Activated naive CD8-positive, alpha-beta T cell treated with anti-CD3 and anti-CD28 coated beads, Interleukin-2, amount 10 ng/mL, durations not matched to agents 7 days and 5 days (primary cell): ENCODE measurements at places on chromosomes 13 and 19.

DNA sequence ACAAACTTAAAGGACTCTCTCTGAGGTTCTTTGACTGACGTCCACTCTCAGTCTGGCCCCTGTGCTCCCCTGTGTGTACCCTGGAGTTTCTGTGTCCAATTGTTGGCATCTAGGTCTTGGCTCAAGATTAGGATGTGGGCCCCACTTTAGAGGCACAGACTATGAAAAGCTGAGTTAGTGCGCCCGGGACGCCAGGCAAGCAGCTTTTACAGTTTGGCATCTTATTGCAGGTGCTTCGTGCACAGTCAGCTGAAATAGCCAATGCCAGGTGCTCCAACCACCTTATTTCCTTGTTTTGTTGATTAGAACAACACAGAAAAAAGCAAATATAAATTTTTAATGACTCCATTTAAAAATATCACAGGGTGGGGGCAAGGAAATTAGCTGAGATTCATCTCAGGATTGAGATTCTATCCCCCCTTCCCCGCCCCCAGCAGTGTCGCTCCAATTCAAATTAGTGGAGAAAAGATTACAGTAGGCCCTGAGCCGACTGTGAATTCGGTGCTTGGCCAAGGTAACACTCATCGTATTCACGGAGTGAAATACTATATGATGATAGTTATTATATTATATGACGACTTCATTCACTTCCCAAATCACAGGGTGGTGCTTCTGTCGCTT is 4.3 kb downstream of the SOX1 start:
- no peak for DNase-seq

DNA sequence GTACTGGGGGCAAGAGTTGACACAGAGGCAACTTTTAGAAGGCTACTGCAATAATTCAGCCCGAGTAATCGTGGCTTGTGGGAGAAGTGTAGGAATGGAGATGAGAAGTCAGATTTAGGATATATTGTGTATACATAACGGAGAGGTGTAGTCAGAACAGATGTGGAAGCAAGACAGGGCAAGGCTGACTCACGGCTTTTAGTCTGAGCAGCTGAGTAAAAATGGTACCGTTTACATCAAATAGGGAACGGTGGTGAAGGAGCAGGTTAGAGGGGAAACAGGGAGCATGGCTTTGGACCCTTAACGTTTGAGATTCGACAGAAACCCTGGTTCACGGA is 796 bp upstream of the LSM14A start:
- no peak for DNase-seq

- DNase-seq = no peak
Measured at GRCh38 chr13:110274687-110275086, 32.3 kb downstream of the COL4A1 start.

GRCh38 chr13:19810151-19810550 is 27.4 kb upstream of the PSPC1 start:
- no peak for DNase-seq

GRCh38 chr13:24443366-24443765 is 69.2 kb downstream of the PARP4 start:
- no peak for DNase-seq

DNA sequence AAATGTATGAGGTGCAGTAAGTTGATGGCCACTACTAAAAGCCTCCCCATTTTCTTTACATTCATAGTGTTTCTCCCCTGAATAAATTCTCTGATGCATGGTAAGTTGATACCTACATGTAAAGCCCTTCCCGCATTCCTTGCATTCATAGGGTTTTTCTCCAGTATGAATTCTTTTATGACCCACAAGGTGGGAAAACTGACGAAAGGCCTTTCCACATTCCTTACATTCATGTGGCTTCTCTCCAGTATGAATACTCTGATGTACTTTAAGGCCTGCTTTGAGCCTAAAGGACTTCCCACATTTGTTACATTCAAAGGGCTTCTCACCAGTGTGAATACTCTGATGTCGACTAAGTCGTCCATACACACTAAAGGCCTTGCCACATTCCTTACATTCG is 20.5 kb downstream of the ZNF607 start:
- no peak for DNase-seq

- no peak for DNase-seq
Measured at GRCh38 chr13:111325941-111326620, 5.6 kb downstream of the TEX29 start.

- DNase-seq = no peak
Measured at GRCh38 chr19:34319785-34320184, 45.2 kb upstream of the GPI start.

- DNase-seq = no peak
Measured at GRCh38 chr13:71593566-71593965, 273.4 kb downstream of the DACH1 start.

DNA sequence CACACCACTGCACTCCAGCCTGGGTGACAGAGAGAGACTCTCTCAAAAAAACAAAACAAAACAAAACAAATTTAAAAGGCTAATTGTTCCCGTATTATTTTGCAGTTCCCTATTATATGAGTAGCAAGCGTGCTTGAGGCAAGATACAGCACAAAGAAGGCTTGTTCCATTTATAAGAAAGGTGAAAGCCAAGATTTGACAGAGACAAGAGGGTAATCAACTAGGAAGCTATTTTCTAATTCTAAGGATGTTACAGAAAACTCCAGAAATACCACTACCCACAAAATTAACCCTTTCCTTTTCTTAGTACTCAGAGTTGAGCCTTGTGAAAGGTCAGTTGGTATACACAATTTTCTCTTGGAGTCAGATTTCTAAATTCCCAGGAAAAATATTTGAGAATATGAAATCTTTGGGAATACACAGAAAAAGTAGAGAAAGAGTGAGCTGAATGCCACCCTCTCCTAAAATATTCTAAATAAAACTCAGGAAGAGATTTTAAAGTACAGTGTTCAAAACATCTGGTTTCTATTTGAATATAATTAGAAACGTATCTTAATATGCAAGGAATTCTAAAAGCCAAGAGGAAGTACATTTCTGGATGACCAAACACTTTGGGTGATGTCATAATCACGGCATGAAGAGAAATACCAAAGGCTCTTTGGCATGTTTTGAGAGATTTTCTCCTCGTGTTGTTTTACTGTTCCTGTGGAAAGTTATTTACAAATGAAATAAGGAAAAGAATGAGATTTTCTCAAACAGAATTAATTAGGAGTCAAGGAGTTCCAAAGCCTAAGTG is 63.0 kb upstream of the FLT1 start:
- DNase-seq = no peak

- DNase-seq = no peak
Measured at GRCh38 chr19:48203222-48203793, 32.8 kb downstream of the ZSWIM9 start.

DNA sequence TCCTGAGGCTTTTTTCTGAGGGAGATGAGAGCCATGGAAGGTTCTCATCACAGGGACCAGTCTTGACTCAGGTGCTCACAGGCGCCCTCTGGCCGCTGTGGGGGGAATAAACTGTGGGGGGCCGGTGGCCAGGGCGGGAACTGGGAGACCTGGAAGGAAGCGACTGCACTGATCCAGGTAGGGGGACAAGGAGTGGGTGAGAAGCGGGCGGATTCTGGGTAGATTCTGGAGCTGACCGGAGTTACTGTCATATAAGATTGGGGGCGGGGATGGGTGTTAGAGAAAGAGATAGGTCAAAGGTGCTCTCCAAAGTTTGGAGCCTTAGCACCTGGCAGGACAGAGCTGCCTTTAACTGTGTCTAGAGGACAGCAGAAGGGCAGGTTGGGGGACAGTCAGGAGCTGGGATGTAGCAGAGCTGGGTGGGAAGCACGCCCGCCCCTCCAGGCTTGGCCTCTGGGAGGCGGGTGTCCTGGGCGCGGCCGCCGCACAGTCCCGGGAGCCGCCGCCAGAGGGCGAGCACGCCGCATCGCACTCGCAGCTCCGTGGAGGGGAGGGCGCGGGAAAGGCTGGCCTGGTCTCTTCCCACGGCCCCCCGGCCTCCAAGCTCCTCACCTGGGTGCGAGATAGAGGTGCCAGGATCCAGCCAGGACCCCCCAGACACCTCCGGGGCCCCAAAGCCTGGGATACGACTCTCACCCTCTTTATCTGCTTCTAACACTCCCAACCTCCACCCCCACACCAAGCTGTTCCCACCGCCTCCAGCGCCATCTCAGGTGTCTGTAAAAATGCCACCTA is 4.2 kb upstream of the DAND5 start:
- DNase-seq = peak; percentile 95

GRCh38 chr13:98913741-98914140 is 64.1 kb downstream of the DOCK9 start:
- DNase-seq = no peak

- no peak for DNase-seq
Measured at GRCh38 chr13:112900691-112901091, 68.3 kb upstream of the MCF2L start.

- DNase-seq = no peak
Measured at GRCh38 chr19:34391813-34392212, 12.4 kb upstream of the PDCD2L start.

DNA sequence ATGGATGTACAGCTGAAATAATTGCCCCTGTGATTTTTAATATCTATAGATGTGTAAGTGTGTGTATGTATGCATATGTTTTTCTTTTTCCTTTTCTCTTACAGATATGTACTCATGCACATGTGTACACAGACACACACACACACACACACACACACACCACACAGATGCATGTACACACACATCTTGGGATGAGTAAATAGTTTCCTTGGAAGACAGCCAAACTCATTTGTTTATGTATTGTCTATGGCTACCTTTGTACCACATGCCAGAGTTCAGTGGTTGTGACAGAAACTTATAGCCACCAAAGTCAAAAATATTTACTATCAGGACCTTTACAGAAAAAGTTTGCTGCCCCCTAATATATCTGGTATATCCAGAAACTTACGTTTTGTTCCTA is 192.6 kb downstream of the MAB21L1 start:
- no peak for DNase-seq

- no peak for DNase-seq
Measured at GRCh38 chr13:109213714-109214113, 572.7 kb downstream of the IRS2 start.

DNA sequence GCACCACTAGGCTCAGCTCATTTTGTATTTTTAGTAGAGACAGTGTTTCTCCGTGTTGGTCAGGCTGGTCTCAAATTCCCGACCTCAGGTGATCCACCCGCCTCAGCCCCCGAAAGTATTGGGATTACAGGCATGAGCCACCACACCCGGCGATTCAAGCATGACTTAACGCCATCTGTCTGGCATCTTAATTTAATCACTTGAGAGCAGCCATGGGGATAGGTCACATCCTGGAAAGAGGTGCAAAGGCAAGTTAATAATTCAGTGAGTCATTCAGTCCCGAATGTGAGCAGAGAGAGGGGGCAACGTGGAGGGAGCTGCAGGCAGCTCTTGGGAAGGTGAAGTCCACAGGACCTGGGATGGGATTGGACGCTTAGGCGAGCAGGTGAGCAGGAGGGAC is 31.7 kb upstream of the USP29 start:
- DNase-seq = no peak

- no peak for DNase-seq
Measured at GRCh38 chr13:71828117-71828516, 38.9 kb downstream of the DACH1 start.

GRCh38 chr13:26679411-26680122 is 81.0 kb downstream of the GPR12 start:
- DNase-seq = no peak

- peak; percentile 72 for DNase-seq
Measured at GRCh38 chr19:7681340-7682174, 924 bp downstream of the TRAPPC5 start.

- no peak for DNase-seq
Measured at GRCh38 chr13:35468195-35468594, 8.3 kb downstream of the MAB21L1 start.

- no peak for DNase-seq
Measured at GRCh38 chr13:20425819-20426219, 99.8 kb downstream of the CRYL1 start.
